ENCODE measurements at places on chromosomes 11 and 22.

GRCh38 chr11:121755906-121756305, 303.1 kb upstream of the SORL1-AS1 start:
- no peak for DNase-seq

GRCh38 chr11:2149864-2150847, 10.9 kb downstream of the INS start:
- no peak for DNase-seq

DNA sequence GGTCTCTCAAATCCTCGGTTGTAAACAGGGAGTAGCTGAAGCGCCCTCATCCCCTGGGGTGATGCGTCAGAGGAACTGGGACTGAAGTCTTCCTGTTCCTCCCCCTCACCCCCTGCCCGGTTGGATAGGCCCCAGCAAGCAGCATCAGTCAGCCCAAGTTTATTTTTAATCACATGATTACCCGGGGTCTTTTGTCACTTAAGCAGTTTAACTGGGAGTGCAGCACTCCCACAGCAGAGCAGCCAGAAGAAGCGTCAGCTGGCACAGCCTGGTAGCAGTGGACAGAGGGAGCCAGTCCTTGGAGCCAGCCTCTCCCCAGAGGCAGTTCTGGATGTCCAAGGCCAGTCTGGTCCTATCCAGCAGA, 342.1 kb downstream of the CTTN start:
- no peak for DNase-seq

- DNase-seq, result no peak
Observed at GRCh38 chr11:111231836-111232235, 13.7 kb upstream of the POU2AF2 start.

DNA sequence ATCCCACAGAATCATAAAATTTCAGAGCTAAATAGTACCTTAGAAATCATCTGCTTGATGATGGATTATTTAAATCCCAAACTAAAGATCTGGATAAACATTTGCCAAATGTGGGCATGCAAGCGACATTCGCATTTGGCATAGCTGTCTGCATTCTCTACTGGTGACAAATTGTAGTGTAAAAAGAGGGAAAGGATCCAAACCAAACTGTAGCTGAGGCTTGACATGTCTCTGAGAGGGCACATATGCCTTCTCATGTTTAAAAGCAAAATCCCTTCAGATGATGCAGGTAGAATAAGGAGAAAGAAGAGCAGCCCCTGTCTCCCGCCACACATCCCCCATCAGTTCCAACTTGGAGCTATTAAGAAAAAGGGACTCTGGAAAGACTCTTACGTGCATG, 257.5 kb upstream of the MTNR1B start:
- no peak for DNase-seq

- DNase-seq, result no peak
Observed at GRCh38 chr22:25658633-25659032, 83.4 kb upstream of the MYO18B start.

GRCh38 chr22:43848366-43849171, 13.7 kb downstream of the SULT4A1 start:
- no peak for DNase-seq

- no peak for DNase-seq
Observed at GRCh38 chr11:115720602-115721245, 216.5 kb upstream of the CADM1 start.

DNA sequence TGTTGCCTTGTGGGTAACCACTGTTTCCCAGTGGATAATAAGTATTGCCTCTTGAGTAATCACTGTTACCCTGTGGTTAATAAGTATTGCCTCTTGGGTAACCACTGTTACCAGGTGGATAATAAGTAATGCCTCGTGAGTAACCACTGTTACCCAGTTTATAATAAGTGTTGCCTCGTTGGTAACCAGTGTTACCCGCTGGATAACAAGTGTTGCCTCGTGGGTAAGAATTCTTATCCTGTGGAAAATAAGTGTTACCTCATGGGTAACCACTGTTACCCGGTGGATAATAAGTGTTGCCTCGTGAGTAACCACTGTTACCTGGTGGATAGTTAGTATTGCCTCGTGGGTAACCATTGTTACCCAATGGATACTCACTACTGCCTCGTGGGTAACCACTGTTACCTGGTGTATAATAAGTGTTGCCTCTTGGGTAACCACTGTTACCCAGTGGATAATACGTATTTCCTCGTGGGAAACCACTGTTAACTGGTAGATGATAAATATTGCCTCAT, 24.1 kb upstream of the NXPE4 start:
- DNase-seq, result no peak
